ENCODE measurements at places on chromosomes 13 and 19. TPM values are rescaled to one million over a fixed set of nuclear protein-coding genes. Genes with fewer than 3 reads are reported as not detected.

The BEST2 gene
- total RNA-seq = not detected

DNA sequence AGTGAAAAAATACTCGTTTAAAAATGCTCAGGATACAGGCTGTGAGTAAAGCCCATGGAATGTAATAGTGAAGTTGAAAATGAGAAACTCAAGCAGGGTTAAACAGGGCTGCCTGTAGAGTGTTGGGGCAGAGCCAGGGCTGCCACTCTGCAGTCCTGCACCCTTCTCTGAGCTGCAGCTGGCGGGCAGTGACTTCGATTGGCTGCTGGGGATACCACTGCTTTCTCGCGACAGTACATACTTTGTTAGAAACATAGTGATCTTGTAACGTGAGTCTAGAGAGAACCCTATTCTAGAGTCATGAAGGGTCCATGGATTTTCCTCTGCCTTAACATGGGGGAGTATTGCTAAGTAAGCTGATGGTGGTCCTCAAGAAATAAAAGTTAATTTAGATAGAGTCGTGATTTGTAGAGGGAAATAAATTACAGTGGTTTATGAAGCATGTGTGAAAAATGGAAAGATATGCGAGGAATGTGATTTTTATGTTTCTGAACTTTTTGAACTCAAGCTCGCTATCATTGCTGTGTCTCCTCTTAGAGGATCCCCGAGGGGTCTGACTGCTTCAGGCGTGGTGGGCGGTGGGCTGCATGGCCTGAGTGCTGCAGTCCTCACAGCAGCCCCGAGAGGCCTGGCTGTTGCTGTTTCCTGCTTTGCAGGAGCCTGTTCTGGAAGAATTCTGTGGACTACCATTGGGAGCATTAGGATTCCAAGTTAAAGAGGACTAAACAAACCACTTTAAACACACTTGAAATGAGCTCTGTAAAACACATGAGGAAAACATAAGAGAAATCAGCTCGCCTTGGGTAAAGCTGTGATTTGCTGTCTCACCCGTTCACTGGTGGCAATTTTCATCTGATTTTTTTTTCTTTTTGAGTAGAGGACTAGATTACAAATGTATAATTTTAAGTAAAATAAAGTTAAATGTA, 95.7 kb downstream of the ARHGEF7 start:
- DNase-seq = no peak

- no peak for DNase-seq
These were observed 25.5 kb upstream of the TIMM44 start for GRCh38 chr19:7968796-7969554.

GRCh38 chr19:31274251-31275067, 74.8 kb downstream of the TSHZ3 start:
- no peak for DNase-seq

Measured in B cell (primary cell).